Midbrain (tissue), 1 donor: ENCODE measurements at places on chromosomes 3 and 15.

GRCh38 chr15:101136381-101137268 is 115.2 kb downstream of the CHSY1 start:
- no peak for DNase-seq

- DNase-seq = no peak
Observed at GRCh38 chr3:75001330-75001729, 386.9 kb upstream of the CNTN3 start.

GRCh38 chr3:10213156-10213792 is 35.0 kb upstream of the TATDN2 start:
- no peak for DNase-seq

DNA sequence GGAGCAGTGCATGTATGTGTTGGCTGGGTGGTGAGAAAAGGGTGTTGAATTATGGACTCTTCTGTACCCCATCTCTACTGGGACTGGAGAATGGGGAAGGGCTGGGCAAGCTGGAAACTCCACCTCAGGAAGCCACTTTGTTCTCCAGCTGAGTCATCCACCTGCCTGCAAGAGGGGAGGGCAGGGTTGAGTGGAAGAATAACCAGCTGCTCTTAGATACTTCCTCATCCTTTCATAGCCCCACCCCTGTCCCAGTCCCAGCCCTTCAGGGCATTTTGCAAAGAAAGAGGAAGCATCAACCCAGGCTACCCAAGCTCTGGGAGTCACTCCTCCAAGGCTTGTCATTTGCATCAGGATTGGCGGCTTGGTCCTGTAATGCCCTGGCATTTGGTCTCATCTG is 33.1 kb downstream of the RAB11A start:
- peak; percentile 15 for DNase-seq

- no peak for DNase-seq
Observed at GRCh38 chr15:65937476-65937875, 68.2 kb downstream of the RAB11A start.

DNA sequence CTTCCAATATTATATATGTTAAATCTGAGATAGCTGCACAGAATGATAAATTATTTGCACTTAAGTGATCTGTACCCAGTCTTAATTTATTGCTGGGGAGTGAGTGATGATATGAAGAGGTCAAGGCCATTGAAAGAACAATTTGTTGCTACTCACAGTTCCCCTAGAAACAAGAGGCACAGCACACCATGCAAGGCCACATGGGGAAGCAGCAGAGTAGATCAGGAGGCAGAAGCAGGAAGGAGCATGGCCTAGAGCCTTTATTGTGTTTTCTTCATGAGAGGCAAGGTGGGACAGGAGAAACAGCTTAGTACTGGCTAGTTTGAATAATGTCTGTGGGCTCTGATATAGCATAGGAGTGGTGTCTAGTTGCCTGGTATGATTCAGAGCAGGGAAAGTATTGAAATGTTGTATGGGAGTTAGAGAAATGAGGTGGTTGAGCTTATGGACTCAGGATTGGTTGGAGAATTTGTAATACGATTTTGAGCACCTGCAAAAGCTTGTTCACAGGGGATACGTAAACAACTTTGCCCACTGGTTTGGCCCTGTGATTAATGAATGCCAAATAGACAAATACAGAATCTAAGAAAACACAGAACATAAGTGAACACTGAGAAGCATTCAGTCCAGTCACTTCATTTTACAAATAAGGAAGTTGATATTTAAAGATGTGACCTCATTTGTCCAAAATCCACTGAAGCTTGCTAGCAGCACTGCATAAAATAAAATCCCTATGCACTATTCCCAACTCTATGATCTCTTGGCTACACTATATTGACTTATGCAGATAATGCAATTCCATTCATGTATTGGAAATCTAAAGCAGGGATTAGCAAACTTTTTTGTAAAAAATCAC is 71.7 kb downstream of the TMCO5A start:
- DNase-seq = no peak

- DNase-seq = no peak
Observed at GRCh38 chr3:194869482-194870169, 183.9 kb downstream of the FAM43A start.

- no peak for DNase-seq
Observed at GRCh38 chr15:28033443-28033842, 65.7 kb downstream of the OCA2 start.

DNA sequence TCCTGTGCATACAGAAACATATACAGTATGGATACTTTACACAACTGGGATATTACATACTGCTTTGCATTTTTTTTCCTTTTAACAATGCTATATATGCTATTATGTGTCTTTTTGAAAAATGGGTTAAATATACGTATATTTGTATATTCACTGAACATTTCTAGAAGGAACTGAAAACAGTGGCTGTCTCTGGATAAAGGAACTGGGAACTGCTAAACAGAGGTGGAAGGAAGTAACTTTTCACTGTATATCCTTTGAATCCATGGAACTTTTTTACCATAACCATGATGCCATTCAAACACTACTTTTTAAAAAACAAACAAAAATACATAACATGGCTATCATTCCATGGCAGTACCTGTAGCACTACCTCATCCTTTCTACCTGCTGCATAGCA is 1.8 kb downstream of the MTFMT start:
- DNase-seq = no peak
